Thoracic aorta (tissue), 2 donors: ENCODE measurements at places on chromosomes 4 and X.

- no peak for DNase-seq
Observed at GRCh38 chr4:80806472-80806871, 224.0 kb upstream of the BMP3 start.

DNA sequence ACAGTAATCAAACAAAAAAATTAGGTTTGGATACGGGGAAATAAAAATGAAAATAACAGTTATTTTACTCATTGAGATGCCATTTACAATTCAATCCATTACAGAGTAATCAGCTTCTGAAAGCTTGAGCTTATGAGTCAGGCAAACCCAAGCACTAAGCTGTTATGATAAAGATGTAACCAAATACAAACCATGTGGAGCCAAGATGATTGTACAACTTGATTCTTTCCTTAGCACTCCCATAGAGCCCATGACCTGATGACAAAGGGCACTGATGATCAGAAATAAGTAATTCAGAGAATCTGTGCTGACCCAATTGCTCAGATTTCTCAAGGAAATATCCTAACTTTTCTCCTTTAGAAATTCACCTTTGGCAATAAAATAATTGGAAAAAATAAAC, 40.5 kb upstream of the PRKG2 start:
- DNase-seq = no peak

DNA sequence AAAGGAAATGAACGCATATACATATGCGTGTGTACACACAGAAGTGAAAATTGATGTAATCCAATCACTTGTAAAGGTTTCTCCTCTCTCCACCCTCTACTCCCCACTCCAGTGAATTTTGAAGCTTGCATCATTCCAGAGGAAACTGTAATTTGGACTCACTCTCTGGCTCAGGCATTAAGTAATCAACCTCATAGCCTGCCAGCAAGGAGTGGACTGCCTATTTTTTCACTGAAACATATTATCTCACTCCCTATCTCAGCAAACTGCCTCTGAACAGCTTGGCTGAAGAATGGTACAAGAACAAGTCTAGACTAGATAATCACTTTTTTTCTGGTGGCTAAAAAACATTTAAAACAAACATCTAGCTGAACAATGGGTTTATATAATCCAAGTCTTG, 124.2 kb downstream of the C4orf51 start:
- DNase-seq = no peak

DNA sequence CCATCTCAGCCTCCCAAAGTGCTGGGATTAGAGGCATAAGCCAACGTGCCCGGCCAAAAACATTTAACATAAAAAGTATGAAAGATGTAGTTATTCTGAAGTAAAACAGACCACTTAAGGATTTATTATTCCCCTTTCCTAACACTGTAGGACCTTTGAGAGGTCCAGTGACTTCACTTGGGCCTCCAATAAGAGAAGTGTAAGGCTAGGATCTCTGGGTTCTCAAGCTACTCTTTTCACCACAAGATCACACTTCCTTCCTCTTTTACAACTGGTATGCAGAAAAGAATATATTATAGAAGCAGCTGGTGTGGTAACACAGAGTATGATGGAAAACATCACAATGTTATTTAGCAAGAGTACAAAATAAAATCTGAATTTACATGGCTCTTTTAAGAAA, 30.2 kb upstream of the CCNG2 start:
- no peak for DNase-seq

- DNase-seq = no peak
Observed at GRCh38 chr4:158376106-158376840, 145.4 kb upstream of the RXFP1 start.

GRCh38 chrX:126985981-126986380, 166.5 kb downstream of the PRR32 start:
- DNase-seq = no peak

- DNase-seq = no peak
Observed at GRCh38 chr4:33989820-33990443, 2254.4 kb downstream of the ARAP2 start.

DNA sequence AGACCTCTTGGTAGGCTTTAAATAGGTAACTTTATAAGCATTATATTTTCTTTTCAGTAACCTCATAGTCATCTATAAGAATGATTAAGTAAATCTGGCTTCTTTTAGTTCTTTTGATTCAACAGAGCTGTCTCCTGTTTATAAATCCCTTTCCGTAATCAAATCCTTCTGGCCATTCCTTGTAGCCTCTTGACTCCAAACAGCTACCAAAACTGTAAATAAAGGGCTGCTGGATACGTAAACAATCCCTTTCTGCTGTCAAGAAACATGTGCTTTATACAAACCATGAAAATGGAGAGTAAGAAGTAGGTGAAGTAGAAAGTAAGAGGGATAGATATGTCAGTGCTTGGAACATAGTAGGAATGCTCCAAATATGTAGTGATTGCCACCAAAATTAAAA, 183.2 kb upstream of the CASK start:
- no peak for DNase-seq

DNA sequence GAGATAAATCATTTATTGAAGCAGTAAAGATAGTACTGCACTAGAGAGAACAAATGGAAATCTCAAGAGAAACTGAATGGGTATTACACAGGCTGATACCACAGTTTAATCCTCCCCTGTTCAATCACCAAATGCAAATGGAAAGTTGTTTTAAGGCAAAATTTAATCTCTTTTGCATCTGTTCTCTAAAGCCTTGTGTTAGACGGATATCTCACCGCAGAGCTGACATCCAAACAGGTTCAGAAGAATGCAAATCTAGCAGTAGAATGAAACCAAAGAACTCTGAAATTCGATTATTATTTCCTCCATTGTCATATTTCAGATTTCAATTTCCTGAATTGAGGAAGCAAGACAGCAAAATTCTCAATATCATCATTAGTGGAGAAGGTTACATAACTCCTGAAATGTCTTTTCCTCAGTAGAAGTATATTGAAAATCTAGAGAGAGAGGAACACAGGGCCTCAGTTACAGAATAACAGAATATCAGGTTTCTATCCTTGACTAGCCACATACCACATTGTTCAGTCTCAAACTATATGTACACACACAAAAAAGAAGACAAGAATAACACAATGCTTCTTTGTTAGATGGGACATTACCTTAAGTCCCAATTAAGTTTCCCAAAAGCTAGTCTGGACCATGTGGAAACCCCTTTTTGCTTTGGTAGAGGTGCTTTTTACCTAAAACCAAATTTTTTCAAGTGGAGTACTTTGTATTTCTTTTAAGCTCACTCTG, 94.1 kb upstream of the BANK1 start:
- DNase-seq = no peak

DNA sequence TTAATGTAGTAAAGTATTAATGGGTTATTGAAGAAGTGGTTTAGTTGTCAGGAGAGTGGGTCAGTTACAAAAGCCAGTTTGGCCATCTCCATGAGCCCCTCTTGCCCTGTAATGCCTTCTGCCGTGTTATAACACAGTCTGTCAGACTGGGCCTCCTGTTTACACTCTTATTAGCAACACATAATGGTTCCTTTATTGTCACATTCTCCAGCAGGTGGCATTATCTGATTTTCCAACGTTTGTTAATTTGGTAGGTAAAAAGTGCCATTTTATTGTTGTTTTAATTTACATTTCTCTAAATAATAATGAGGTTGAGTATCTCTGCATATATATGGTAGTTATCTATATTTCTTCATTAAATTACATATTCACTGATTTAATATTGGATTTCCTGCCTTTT, 560.8 kb downstream of the FGF13 start:
- DNase-seq = no peak

GRCh38 chr4:24872720-24873119, 40.1 kb downstream of the CCDC149 start:
- DNase-seq = no peak

- DNase-seq = no peak
Observed at GRCh38 chr4:165454426-165454825, 75.6 kb downstream of the CPE start.

DNA sequence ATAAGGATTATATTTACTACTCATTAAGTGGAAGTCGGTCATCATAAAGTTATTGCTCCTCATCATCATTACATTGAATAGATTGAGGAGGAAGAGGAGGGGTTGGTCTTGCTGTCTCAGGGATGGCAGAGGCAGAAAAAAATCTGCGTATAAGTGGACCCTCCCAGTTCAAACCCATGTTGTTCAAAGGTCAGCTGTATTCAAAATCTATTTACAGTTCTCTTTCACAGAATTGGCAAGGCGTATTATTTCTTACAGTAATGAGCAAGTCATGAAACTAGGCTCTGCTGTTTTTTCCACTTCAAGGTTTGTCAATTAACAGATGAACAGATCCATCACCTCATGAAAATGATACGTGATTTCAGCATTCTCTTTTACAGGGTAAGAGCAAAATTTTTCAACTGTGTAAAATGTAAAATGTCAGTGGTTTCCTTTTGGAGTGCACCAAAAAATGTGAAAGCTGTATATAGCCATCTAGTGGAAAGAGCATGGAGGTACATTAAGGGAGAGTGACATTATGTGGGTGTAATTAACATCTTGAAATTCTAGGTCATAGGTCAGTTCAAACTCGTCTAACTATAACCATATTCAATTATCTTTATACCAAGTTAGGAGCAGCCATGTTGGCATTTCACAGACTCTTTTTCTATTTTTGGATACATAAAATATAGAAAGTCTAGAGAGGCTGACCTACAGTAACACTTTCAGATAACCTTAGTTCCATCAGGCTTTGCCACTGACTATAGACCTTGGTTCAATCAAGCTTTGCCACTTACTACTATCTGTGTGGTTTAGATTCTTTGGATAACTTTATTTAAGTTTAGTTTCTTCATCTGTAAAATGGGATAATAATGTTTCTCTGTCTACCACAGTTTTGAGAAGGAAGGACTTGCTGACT, 30.1 kb downstream of the NEIL3 start:
- no peak for DNase-seq

DNA sequence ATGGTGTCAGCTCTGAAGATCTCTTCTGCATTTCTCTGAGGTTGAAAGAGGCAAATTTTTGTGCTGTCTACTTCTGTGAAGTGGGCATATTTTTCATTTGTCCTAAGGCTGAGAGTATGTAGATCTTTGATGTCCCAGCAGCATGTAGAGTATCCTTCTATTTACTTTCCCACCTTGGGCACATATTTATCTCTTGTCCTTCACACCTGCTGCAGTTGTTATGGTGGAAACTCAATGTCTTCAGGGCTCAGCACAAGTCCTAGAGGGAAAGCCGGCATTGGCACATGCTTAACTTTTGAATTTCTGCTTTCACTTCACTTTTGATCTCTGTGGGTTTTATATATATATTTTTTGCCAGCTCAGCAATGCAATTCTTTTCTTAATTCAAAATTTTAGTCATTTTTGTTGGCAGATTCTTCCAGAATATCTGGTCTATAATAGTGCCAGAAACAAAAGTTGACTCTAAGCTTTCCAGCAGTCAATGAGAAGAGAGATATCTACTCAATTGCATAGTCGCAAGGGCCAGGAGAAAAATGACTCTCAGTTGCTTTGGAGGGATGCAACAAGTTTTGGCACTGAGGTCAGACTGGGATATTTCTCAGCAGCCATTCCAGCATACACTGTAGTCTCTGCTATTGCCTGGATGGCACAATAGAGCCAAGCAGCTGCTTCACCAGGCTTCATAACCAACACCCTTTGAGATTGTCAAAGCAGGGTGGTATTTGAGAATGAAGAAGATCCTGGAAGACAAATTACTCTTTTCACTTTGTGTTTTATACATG, 127.8 kb upstream of the FAT1 start:
- no peak for DNase-seq

DNA sequence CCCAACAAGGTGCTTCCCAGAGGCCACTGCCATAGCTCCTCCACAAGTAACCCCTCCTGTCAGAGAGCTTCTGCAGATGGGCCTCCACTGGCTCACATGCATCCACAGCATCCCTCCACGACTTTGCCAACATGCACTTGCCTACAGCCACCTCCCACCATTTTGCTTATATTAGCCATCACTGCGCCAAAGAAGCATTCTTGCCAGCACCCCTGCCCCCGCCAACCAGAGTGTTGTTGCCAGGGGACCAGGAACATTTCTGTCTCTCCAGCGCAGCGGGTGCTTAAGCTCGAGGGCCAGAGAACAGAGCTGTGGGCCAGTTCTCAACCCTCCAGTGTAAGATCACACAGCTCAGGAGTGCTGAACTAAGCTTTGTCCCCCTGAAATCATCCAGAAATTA, 517.6 kb downstream of the PABPC4L start:
- no peak for DNase-seq

DNA sequence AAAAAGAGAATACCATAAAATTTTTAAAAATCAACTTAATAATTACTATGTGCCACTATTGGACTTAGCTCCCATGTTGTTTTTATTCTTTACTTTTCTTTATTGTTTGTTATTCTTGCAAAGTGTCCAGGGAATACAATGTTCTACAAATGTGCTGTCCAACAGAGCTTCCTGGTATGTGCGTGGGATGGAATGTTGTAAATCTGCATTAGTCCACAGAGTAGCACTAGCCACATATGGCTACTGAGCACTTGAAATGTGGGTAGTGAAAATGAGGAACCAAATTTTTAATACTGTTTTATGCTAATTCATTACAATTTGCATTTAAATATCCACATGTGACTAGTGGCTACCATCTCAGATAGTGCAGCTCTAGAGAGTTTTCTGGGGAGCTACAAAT, 14.3 kb upstream of the CORIN start:
- no peak for DNase-seq

DNA sequence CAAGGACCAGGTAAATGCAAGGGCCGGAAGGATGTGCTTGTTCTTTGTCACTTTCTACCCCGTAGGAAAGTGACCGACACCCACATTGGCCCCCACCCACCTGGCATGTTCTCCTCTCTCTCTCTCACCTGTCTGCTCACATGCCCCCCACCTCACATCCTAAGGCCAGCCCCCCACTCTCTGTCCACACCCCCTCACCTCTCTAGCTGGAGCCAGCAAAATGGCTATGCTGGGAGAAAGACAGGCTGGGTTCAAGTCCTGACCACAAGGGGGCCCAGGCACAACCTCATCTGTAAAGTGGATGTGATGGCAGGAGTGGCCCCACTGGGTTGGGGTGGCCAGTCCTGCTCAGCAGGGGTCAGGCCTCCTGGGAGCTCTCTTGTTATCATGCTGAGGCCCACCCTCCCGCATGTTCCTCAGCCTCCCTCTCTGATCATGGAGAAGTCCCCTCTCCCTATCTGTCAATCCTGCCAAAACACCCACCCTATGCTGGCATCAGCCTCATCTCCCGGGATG, 1.7 kb upstream of the PPP2R2C start:
- DNase-seq = no peak

GRCh38 chr4:183072176-183072575, 26.9 kb upstream of the WWC2 start:
- DNase-seq = no peak

- no peak for DNase-seq
Observed at GRCh38 chr4:107120661-107121060, 84.5 kb upstream of the DKK2 start.
